ENCODE measurements at places on chromosomes 2 and 18. TPM values are rescaled to one million over a fixed set of nuclear protein-coding genes. Genes with fewer than 3 reads are reported as not detected.

Gene IL1RL2
- 1.7 TPM for total RNA-seq

Gene TBC1D8
- total RNA-seq: 3.3 TPM

- H3K27ac ChIP-seq: no peak overlapping the region
- H3K27me3 ChIP-seq: no peaks in the 10 kb centered on the region
- H3K4me1 ChIP-seq: no peaks in the 10 kb centered on the region
- H3K4me3 ChIP-seq: no peak overlapping the region
These were observed 341.3 kb downstream of the MYCN start for GRCh38 chr2:16281451-16282335.

GRCh38 chr2:98778151-98778550, 47.2 kb upstream of the MGAT4A start:
- H3K4me3 ChIP-seq: no peak overlapping the region
- H3K36me3 ChIP-seq: no peaks in the 10 kb centered on the region
- H3K27ac ChIP-seq: no peak overlapping the region
- H3K27me3 ChIP-seq: no peaks in the 10 kb centered on the region

DNA sequence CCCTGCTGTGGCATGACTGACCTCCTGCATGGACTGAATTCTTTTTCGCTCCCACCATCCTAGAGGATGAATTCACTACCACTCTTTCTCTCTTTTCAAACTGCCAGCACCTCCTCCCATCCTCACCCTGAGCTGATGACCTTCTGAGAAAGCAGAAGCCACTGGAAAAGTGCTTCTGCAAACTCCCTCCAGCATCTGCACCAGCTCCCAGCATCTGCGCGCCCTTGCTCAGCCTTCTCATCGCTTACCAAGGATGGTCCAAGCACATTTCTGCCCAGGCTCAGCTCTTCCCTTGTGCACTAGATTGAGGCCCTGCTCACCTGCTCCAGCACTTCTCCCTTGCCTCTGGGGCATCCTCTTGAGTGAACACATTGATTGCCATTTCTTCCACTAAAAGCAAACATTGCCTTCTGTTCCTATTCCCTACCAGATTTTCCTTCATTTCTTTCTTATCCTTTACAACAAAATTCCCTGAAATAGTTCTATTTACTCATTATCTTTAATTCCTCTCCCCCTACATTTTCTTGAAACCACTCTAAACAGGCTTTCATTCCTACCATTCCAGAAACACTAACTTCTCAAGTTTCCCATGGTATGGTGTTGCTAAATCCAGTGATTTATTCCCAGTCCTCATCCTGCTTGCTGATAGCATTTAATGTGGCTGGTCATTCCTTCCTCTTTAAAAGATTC, 42.7 kb upstream of the IL1RL1 start:
- H3K27me3 ChIP-seq: peaks cover 15% of the 10 kb centered on the region
- peaks cover 25% of the 10 kb centered on the region for H3K4me1 ChIP-seq
- H3K36me3 ChIP-seq: no peaks in the 10 kb centered on the region
- DNase-seq: no peak
- no peak overlapping the region for H3K4me3 ChIP-seq
- no peak overlapping the region for H3K27ac ChIP-seq

DNA sequence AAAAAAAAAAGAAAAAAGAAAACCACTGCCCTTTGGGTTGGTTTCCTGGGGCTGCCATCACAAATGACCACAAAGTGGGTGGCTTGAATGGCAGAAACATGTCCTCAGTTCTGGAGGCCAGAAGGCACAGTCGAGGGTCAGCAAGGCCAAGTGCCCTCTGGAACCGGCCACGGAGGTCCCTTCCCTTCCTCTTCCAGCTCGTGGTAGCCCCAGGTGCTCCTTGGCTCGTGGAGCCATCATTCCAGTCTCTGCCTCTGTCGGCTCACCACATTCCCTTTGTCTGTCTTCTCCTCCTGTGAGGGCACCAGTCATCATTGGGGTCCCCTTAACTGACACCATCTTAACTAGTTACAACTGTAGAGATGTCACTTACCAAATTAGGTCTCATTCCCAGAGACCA, 8.5 kb upstream of the NFATC1 start:
- no peaks in the 10 kb centered on the region for H3K36me3 ChIP-seq
- no peak overlapping the region for H3K27ac ChIP-seq
- H3K4me3 ChIP-seq: no peak overlapping the region
- DNase-seq: no peak
- H3K4me1 ChIP-seq: peaks cover 14% of the 10 kb centered on the region
